ENCODE measurements at places on chromosomes 4 and X.
A peak's percentile ranks its signal among the peaks of the same experiment; 100 is the strongest.

DNA sequence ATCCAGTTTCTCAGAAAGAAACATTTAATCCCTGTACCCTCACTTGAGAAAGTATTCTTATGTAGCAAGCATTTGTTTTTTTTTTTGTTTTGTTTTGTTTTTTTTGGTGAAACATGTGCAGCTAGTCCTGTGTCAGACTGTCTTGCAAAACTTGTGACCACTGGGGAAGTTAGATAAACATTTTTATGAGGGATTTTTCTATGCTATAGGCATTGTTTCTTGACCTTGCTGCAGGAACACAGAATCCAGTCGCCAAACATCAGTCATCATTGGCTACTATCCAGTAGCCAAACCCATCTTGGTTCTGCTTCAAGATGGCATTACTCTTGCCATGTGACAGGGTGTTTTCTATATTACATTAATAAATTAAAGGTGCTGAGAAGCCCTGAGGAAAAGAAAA is 7.7 kb upstream of the MAPK10 start:
- DNase-seq: no peak

- no peak for DNase-seq
These were observed 1.2 kb downstream of the BCORL1 start for GRCh38 chrX:129983575-129984110.

- DNase-seq: no peak
These were observed 1.2 kb downstream of the CYBB start for GRCh38 chrX:37781081-37781480.

DNA sequence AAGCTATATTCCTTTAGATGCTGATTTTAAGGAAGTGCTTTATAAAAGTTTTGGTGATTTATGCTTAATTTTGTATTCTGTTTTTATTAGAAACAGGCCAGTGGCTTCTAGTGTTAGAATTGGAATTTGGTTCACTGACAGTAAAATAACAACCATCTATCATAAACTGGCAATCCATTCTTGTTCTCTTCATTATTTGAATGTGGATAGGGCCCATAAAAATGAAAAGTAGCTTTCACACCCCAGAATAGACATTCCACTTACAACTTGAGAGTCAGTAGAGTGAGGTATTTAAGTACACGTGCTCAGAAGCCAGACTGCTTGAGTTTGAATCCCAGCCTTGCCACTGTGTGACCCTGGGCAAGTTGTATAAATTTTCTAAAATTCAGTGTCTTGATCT is 232.4 kb upstream of the CTSO start:
- DNase-seq: no peak

DNA sequence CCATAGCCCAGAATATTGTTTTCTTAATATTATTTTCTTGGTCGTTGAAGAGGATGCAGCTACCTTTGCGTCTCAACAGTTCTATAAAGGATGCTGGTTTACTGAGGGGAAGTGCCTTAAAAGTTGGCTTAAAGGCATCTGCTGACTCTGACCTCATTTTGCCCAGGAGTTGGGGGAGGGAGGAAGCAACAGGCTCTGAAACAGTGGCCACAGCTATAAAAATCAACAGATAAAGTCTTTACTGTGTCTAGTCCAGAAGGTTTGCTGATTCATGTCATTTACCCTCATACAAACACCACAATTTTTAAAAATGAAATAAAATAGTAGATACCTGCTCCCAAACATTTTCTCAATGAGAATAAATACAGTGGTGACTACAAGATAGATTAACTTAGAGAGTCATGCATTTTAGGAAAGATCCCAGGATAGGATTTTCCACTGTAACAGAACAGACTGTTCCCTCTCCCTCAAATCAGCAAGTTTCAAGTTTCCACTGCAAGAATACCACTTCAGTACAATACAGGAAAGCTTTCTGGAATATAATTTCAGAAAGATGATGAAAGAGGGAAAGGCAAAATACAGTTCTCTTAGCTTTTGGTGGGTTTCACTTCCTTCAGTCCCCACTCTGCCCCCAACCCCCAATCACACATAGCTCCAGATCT is 1.9 kb downstream of the PHKA1 start:
- no peak for DNase-seq

GRCh38 chr4:153204728-153205648 is 745 bp downstream of the TRIM2 start:
- DNase-seq: peak; percentile 69

GRCh38 chr4:154307451-154307850 is 184.1 kb downstream of the DCHS2 start:
- no peak for DNase-seq

DNA sequence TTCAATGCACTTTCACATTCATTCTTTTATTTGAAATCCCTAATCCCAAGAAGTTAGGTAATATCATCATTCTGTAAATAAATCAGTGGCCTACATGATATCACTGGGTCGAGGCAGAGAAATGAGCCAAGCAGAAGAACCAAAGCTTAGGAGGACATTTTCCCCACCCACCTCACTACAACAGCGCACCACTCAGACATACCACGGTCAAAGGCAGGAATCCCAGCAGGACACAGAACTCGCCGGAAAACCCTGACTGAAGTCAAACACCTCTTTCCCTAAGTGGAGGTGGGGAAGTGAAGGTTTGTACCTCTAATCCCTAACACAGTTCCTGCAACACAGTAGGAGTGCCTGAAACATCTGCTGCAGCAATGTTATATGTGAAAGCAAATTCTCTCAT is 21.5 kb downstream of the RELL1 start:
- no peak for DNase-seq

- no peak for DNase-seq
These were observed 28.9 kb upstream of the APELA start for GRCh38 chr4:164847967-164848649.

- DNase-seq: no peak
These were observed 67.3 kb downstream of the SPRY1 start for GRCh38 chr4:123463869-123464268.

GRCh38 chrX:46759645-46759974 is 692 bp upstream of the SLC9A7 start:
- no peak for DNase-seq

GRCh38 chrX:150182161-150182560 is 181.0 kb upstream of the MAMLD1 start:
- DNase-seq: no peak

DNA sequence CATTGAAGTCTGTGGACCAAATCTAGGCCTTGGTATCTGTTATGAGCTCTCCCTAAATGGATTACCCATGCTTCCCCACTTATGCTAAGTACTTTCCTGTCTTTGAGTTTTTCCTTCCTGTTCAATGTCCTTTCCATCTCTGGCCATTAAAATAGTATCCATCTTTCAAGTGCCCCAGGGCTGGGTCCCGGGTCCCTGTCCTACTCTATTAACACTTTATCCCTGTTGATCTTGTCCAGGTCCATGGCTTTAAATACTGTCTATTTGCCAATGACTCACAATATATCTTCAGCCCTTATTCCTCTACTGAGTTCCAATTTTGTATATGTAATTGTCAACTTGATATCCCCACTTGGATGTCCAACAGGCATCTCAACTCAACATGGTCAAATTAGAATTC is 17.7 kb upstream of the RPS6KA3 start:
- no peak for DNase-seq

DNA sequence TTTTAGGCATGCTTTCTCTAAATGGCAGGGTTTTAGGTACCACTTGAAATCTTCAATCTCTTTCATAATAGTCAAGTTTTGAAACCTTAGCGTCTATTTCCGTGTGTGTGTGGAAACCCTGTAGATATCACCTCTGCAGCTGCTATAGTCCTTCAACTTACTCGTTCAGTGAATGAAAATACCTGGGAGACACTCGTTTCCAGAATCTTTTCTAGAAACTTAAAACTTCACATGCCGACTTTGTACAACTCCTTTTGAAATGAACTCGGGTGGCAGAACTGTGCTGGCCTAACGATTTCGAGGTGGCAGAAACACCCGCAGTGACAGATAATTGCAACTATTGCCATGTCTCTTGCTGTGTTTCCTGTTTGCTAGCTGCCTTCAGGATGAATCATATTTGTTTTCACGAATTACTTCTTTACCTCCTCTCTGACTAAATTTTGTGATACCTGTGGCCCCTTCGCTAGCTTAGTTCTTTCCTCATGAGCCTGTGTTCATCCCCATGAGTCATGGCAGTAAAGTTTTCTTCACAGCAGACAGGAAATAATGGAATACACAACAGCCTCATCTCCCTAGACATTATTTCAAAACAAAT is 104.7 kb upstream of the SMIM10 start:
- no peak for DNase-seq

DNA sequence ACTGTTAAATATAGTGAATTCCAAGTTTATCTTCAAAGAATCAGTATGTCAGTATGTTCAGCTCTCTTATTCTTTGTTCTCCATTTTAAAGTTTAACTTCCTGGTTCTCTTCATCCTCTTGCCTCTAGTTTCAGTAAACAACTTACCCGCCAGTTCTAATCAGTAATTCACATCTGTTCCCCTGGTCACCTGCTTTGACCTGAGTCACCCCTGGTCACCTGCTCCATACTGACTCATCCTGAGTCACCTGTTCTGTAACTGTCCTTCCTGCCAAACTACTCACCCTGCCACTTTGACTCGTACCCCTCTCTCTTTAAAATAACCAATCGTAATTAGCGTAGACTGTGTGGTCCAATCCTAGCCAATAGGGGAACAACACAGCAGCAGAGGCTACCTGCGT is 992.7 kb upstream of the HS3ST1 start:
- peak; percentile 4 for DNase-seq

DNA sequence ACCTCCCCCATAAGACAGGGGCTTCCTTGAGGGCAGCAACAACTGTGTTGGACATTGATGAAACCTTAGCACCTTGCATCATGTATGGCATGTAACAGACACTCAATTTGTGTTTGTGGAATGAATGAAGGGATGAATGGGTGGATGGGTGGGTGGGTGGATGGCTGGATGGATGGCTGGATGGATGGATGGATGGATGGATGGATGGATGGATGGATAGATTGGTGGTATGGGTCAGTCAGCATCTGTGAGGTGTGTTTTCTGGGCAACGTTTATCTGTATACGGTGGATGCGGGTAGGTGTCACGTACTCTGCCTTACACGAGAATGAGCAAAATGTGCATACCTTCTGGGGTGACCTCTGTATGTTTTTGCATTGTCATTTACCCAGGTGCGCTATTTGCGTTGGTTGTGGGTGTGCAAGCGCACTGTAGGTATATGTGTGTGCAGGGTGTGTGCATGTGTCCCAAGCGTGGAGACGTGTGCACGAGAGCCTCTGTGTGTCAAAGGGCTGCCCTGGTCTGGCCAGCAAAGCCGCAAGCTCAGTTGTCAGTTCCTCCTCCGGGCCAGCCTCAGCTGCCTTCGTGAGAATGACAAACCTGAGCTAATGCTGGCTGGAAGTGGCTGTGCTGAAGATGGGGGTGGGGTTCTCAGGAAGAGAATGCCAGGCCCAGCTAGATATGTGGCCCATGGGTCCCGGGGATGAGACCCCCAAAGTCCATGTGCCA is 26.5 kb downstream of the ELF4 start:
- DNase-seq: no peak

- no peak for DNase-seq
These were observed 9.9 kb upstream of the GK start for GRCh38 chrX:30643313-30643821.

- peak; percentile 14 for DNase-seq
These were observed 82.0 kb upstream of the CLDN34 start for GRCh38 chrX:9885150-9885549.

DNA sequence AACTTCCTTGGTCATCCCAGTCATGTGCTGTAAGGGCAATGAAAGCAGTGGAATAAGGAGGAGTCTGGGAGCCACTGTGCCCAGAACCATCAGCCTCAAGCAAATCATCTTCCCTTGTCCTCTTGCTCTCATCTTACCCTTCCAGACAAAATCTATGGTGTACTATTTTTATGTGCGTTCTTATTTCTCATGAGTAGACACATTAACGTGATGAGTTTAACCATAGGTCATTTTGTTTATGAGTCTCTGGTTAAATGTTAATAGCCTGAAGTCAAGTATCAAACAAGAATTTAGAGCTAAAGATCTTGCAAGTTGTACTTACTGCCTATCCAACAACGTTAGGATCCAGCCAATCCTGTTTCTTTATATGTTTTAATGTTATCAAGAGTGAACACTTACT is 495.3 kb downstream of the SPRY1 start:
- DNase-seq: no peak

GRCh38 chrX:153764786-153765137 is 713 bp downstream of the PLXNB3 start:
- no peak for DNase-seq
